ENCODE measurements at places on chromosomes 7 and 10.

DNA sequence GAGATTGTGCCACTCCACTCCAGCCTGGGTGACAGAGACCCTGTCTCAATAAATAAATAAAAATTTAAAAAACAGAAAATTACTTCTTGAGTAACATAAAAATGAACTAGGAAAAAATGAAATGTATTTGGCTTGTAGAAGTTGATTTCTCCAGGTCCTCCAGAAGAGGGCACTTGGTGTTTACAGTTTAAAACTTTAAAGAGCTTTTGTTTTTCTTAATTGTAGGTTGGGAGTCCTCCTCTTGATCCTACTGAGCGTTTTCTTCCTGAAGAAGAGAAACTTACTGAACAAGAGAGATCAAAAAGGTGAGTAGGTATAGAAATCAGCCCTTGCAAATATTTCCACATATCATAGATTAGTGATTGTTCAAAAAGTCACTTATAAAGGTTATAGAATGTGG is 16.2 kb downstream of the KIFBP start:
- DNase-seq: peak; percentile 83

DNA sequence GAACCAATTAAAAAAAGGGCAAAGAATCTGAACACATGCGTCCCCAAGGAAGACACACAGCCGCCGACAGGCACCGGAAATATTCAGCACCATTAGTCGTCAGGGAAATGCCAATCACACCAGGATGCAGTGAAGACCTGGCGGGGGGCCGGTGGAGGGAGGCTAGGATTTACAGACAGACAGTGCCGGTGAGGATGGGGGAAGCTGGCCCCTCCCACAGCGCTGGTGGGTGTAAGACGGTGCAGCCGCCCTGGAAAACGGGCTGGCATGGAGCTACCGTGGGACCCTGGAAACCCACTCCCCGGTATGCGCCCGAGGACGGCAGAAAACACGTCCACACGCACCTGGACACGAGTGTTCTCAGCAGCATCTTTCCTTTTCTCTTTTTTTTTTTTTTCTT is 4.8 kb upstream of the ADAP1 start:
- DNase-seq: no peak

DNA sequence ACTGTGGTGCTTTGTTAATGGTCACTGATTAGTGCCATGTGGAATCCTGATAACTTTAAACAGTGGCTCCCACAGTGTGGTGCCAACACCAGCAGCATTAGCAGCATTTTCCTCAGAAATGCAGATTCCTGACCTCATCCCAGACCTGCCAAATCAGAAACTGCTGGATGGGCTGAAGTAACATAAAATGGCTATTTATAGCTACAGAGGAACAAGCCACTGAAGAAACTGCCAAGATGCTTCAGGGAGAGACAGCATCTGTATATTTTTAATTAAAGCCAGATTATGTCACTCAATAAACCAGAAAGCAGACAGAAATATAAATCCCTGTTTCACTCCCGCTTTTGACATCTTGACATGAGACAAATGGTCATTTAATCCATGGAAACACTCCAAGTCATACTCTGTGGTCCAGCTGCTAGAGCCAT is 178.5 kb downstream of the AMPH start:
- peak; percentile 9 for DNase-seq

GRCh38 chr7:33107136-33108066 is 1.8 kb downstream of the RP9 start:
- DNase-seq: peak; percentile 42

DNA sequence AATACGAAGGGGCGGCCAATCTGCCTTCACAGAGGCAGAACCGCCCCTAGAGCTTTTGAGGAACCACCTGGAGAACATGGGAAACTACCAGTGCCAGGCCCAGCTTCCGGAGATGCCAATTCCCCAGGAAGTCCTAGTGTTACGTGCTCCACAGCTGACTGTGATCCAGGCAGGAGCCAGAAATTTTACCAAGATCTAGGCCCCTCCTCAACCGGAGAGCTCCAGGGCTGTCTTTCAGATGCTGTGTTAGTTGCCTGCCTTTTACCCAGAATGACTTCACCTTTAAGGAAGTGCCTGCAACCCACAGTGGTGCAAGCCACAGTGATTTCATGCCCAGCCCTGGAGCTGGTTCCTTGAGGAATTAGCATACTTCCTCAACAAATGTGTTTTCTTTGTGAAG is 62.9 kb downstream of the ELMO1 start:
- no peak for DNase-seq

GRCh38 chr10:84844461-84844860 is 516.1 kb downstream of the CCSER2 start:
- DNase-seq: no peak
